ENCODE measurements at places on chromosomes 5 and 9. TPM values are rescaled to one million over a fixed set of nuclear protein-coding genes. Genes with fewer than 3 reads are reported as not detected.

GRCh38 chr5:54990841-54991258, 5.5 kb upstream of the ESM1 start:
- DNase-seq, result no peak

Gene GARIN3
- polyA plus RNA-seq, result not detected

GRCh38 chr9:133795049-133795448, 56.9 kb upstream of the SARDH start:
- DNase-seq, result no peak

Gene SPINK13
- polyA plus RNA-seq, result not detected

DNA sequence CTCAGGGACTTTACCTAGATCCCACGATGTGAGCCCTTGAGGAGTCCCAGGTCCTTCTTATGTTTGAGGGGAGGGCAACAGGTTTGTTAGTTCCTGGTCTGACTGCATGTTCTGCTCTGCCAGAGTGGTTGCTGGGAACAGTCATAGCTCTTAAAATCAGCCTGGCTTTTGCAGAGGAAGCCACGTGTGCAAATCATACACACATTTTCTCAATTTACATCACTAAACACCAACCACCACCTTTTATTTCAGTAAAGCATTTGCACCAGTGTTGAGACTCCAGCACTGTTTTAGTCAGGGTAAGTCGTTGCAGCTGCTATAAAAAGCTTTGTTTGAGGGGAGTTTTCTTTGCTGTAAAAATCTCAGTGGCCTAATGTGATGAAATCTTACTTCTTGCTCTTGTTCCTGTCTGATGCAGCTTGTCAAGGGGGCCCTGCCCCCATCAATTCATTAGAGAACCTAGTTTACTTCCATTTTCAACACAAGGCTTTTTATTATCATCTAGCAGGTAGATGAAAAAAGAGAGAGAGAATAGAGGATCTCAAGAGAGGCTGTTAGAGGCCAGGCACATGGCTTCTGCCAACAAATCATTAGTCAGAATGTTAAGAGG, 70.3 kb upstream of the VCAN start:
- DNase-seq, result no peak

GRCh38 chr9:13719981-13720676, 440.6 kb upstream of the MPDZ start:
- no peak for DNase-seq

Gene SLC36A2
- polyA plus RNA-seq, result 0.13 TPM

Gene PCDHB16
- polyA plus RNA-seq, result 5.4 TPM

Gene INSL4
- not detected for polyA plus RNA-seq

DNA sequence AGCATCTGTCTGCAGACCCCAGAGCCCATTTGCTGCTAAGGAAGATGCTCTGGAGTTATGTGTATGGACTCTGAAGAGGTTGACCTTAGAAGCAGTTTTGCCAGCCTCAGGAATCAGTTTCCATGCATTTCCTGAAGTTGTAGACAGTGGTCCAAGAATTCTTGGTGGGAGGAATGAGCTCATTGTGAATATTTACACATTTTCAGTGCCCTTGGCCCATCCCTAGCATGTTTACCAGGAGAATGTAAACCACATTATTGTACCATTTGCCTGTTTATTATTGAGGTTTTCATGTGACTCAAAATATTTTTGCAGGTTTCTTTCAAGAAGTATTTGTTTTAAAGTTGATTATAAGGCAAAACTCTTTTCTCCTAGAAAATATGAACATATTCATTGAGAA, 93.8 kb downstream of the NXNL2 start:
- no peak for DNase-seq

Gene DOK3
- 4.7 TPM for polyA plus RNA-seq

Gene FBXL7
- 22.7 TPM for polyA plus RNA-seq

DNA sequence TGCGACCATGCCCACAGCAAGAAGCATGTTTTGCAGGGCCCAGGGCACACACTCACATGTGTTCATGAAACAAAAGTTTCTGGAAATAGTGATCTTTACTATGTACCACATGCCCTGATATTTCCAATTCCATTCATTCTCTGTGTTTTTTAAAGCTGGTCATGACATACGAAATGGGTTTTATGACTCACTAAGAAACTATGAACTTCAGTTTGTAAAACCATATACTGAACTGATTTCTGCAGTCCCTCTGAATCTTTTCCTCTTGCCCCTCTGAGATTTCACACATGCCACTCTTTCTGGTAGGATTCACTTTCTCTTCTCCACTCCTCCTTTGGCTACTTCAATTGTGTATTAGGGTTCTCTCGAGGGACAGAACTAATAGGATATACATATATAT, 416.1 kb upstream of the TRPC7 start:
- DNase-seq, result peak; percentile 45

GRCh38 chr5:36056422-36056821, 10.3 kb downstream of the UGT3A2 start:
- no peak for DNase-seq

Gene STPG3
- polyA plus RNA-seq, result not detected

Gene SPAG8
- 2.2 TPM for polyA plus RNA-seq

DNA sequence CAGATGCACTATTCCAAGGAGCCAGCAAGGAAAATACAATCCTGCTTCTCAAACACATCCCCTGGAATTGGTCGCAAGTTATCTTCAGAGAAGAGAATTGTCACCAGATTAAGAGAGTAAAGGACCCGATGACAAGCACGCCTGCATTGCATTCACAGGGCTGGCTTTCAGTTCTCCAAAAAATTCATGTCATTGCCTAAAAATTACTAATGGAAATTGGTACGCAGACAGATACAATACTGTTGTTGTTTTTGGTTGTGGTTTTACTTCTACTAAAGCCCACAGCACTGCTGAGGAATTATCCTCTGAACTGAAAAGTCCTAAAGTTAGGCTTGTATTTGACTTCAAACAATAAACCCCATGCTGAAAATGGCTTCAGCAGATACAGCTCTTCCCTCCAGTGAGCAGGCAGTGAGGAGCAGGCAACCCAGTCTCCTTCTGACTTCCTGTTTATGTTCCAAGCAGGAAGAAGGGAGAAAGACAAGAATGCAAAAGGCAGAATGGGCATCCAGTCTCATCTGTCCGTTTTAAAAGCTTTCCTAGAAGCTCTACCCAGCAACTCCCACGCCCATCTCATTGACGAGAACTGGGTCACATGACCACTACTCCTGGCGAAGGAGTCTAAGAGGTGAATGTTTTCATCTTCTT, 80.6 kb upstream of the ZNF366 start:
- no peak for DNase-seq

DNA sequence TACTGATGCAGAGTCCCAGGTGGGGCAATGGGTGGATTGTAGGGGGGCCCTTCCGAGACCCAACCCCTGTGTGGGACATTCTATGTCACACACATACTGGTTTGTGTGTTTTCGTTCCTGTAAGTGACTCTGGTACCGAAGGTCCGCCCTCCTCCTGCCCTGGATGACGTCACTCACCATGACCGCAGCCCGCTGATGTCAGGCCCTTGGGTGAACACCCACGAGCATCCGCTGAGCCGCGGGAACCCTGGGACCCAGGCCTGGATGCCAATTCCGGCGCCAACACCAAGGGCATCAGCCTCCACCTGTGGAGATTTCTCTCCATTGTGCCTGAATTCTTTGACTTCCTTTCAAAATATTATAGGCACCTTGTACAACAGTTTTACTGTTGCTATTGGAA, 184.3 kb downstream of the MTRR start:
- DNase-seq, result no peak

GRCh38 chr9:105507096-105507790, 50.7 kb upstream of the FKTN start:
- no peak for DNase-seq

Gene FABP6
- 0.27 TPM for polyA plus RNA-seq

- DNase-seq, result peak; percentile 30
These were observed 381.1 kb upstream of the ACTBL2 start for GRCh38 chr5:57863661-57864060.

Gene BTNL9
- polyA plus RNA-seq, result 10.6 TPM

- DNase-seq, result no peak
These were observed 20.9 kb downstream of the SEMA5A start for GRCh38 chr5:9524941-9525340.

Gene PLPP7
- polyA plus RNA-seq, result 30.7 TPM

DNA sequence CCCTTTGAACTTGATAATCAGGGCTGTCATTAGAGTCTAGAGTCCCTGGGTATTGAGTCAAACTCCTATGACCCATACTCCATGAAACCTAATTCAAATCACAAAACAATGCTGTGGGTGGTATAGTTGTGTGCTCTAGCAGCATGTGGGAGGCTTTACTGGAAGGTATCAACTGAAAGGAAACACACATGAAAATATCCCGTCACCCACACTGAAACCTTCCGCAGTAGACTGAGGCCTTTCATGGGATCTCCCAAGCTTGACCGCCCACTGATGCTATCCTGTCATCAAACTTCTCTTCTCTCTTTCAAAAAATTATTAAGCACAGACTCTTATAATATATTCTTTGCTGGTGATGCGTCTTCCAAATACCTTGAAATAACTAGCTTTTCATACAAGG, 569.1 kb upstream of the MEF2C start:
- DNase-seq, result no peak

GRCh38 chr9:36924071-36924470, 110.0 kb downstream of the PAX5 start:
- no peak for DNase-seq

Gene SNCAIP
- 11.7 TPM for polyA plus RNA-seq

Measured in muscle of back (tissue), 13 donors.